ENCODE measurements at places on chromosomes 16 and 17.

GRCh38 chr17:27352448-27353032, 58.6 kb downstream of the WSB1 start:
- no peak for DNase-seq

DNA sequence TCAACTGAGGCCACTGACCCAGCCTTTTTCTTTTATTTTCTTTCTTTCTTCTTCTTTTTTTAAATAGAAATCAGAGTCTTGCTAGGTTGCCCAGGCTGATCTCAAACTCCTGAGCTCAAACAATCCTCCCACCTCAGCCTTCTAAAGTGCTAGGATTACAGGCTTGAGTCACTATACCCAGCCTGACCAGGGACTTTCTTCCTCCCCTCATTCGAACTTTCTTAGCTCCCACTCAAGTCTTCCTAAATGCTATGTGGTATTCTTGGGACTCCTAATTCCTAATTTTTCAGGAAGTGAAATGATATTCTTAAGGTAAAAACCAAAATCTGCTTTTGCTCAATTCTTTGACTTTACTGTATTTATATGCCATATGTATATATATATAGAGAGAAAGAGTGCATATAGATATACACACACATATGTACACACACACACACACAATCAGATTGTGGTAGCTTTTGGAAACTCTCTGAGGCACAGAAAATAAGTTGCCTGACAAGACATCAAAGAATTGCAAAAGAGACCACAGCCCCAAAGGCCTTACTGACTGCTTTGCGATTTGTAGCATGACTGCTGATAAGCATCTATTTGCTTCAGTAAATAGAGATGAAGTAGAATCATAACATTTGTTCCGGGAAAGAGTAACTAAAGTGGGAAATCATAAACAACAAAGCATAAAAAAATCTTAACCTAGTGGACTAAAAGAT, 9.5 kb upstream of the AMZ2 start:
- DNase-seq: no peak

GRCh38 chr16:29729116-29729521, 16.7 kb downstream of the C16orf54 start:
- no peak for DNase-seq

- DNase-seq: no peak
These were observed 6.2 kb downstream of the PHOSPHO1 start for GRCh38 chr17:49224198-49224996.

DNA sequence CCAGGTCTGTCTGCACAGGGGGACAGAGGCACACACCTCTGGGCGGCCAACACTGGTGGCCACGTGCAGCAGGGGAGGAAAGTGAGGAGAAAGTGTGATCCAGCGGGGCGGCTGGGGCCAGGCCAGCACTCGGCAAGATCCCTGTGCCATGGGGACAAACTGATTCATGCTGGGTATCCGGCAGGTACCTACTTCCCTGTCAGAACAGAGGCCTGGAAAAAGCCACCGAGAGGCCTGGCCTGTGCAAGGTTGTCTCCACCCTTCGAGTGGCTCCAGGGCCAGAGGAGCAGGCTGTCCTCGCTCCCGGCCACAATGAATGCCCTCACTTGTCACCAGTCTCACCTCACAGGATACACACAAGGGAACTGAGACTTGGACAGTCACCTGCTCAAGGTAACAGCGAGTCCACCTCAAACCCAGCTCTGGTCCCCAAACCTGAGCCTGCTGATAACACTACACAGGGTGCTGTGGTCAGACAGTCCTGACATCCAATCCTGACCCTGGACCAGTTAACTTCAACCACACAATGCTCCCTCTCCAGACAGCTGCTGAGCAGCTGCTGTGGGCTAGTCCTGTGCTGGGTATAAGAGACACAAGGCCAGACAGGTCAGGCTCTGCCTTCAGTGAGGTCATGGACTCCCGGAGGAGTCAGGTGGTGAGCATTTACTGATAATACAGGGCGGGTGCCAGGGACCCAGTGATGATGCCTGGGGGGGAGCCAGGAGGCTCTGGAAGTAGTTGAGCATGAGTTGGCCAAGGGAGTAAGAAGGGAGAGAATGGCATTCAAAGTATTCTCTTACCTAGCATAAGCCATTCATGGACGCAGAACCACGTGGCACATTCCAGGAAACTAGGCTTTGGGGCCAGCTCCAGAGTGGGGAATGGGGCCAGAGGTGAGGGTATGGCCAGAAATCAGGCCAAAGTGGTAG, 53.0 kb downstream of the VAC14 start:
- no peak for DNase-seq

DNA sequence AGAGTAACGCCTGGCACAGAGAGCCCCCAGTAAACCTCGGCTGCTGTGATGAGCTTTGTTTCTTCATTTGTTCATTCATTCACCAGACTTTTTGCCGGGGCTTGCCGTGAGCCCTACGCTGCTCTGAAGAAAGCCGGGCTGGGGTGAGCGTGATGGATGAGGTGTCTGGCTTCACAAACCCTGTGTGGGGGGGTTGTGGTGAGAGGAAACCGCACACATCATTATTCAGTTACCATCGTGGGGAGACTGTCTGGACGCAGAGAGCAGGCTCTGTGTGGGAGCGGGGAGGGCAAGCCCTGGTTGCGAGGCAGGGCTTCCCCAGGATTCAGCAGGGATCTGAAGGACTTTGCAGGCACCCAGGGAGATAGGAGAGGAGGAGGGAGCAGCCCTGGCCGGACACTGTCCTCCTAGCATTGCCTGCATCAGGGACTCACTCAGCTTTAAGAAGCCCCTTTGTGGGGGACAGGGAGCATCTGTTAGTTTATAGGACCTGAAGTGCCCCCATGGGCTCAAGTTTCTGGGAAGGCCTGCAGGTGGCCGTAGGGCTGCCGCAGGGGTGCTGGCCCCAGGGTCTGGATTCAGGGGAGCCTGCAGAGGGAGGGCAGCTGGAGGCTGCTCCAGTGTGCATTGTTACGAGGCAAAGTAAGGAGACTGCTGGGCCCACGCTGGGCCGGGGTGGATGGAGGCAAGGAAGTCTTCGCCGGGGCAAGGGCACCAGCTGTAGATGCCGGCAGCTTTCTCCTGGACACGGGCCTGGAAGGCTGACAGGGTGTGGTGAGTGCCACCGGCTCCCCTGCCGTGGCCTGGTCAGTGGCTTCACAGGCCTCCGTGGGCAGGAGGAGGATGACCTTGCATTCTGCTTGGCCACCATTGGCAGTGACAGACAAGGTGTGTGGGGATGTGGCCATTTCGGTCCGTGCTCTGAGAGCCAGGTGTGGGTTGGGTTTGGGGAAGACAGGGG, 334.5 kb downstream of the SEC14L1 start:
- DNase-seq: peak; percentile 56

DNA sequence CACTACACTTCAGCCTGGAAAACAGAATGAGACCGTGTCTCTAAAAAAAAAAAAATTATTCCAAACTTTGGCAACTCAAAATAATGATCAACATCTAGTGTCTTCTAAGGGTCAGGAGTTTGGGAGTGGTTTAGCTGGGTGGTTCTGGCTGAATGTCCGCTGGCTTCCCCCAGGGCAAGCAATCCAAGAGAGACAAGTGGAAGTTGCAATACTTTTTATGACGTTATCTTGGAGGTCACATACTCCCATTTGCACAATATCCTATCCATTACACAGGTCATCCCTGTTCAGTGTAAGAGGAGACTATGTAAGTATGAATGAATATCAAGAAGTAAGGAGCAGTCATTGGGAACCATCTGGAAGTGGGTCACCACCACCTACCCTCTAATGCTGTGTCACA, 15.2 kb upstream of the CLEC3A start:
- DNase-seq: no peak

GRCh38 chr17:74325743-74326379, at the start of gene KIF19:
KIF19 (plus strand) TSS chr17:74326226; CDS start chr17:74326350, 124 bp downstream.
- peak; percentile 45 for DNase-seq

DNA sequence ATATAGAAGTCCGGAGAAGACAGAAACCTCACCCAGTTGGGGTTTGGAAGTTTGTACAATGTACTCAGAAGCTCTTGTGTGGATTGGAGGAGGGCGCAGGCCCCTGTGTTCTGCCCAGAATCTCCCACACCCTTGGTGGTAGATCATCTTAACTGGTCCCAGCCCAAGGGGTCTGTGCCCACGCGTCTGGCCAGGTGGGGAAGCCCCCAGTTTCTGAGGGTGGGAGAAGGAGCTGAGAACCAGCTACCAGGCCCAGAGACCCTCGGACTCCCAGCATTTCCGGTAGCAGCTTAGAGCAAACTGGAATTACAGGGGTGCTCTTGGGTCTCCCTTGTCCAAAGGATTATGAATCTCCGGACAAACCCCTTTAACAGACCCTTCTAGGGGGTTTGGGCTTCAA, 2.3 kb upstream of the PPP1R9B start:
- DNase-seq: no peak

DNA sequence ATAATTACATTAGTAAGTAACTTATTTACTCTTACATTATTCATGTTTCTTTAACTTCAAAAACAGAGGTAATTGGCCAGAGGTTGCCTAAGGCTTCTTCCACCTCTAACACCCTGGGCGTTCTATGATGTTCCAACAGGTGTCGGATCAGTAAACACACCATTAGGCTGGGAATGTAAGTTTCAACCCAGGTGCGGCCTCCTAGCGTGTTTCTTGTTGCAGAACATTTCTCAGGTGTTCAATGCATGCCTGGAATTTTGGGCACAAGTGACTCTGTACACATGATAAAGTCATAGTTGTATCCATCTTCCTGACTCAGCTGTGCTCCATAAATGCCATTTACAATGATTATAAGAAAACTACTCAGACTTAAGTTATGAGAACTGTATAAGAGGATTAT, 1.0 kb downstream of the KRTAP2-2 start:
- DNase-seq: no peak

Measured in stimulated activated CD8-positive, alpha-beta memory T cell treated with anti-CD3 and anti-CD28 coated beads, Interleukin-12 subunit alpha, Interleukin-12 subunit beta, amount 100 ng/mL, for 4 hours (primary cell).